Calu3 (cell line): ENCODE measurements at places on chromosomes 7 and 10.

DNA sequence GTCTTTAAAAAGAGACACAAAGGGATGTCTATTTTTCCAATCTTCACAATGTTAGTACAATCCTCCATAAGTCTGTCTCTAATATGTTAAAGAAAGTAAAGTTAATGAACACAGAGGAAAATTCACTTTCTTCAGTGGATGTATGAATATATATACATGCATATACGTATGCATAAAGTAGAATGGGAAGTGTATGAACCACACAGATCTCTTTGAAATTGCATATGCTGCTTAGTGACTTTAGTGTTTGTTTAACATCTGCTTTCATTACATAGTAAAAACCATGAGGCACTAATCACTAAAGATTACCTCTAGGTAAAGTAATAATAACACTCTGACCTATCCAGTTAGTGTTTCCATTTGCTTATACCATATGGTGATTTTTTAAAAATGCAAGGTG, 451.2 kb downstream of the SEMA3D start:
- no peak for DNase-seq

DNA sequence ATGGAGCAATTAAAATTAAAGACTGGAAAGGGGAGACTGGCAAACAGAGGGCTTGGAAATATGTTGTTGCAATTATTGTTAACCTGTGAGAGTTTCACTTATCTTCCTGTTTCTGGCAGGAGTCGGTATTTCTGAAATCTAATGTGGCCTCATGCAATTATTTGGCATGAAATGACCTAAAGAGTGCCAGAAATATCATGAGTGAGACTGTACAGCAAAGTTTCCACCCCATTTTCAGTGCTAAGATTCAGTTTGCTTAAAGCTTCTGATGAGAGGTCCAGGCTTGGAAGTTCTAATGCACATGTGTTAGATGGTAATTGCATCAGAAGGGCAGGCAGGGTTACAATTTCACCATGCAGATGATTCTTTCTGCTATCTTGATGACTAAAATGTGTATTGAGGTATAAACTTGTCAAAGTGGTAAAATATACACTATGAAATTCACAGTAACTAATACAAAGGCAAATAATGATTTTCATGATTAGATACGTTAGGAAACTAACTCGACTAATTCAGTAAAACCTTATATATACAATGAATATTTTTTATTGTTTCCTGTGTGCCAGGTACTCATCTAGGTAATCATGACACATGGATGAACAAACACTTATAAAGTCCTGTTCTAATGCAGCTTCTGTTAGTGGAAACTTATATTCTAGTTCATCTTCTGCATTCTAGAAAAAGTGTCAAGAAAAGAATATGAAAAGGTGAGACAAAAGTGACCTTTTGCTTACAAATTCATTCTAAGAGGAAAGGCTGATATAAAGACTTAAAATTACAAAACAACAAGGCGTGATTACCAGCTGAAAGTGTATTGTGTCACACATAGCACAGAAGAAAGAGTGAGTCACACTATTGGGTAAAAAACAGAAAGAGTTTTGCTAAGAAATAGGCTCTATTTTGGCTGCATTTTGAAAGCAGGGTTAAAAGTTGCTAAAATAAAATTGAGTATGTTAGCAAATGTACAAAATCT, 533.4 kb upstream of the SEMA3D start:
- DNase-seq: no peak

- no peak for DNase-seq
Measured at GRCh38 chr10:51203359-51203758, 129.1 kb downstream of the PRKG1 start.

DNA sequence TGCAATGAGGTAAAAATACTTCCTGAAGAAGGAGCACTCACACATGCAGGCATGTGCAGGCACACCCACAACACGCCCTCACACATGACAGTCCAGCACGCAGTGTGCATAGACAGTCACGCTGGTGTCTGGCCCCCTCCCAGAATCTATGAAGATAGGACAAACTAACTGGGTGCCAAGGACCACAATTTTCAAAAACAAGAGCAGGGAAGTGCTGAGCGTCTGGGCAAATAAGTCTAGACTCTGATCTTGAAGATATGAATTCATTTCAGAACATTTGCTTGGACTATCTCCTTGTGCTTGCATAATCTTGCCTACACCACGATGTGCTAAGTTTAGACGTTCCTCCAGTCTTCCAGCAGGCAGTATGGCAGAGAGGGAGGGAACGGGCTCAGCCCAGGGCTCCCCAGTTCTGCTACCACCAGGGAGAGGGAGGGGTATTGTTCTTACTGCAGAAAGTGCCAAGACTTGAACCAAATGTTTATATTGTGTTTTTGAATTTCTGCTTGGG, 276.5 kb upstream of the KLF6 start:
- DNase-seq: no peak

- DNase-seq: no peak
Measured at GRCh38 chr10:124415210-124415609, 3.5 kb downstream of the OAT start.

- no peak for DNase-seq
Measured at GRCh38 chr10:62599161-62599560, 205.4 kb upstream of the ADO start.

- no peak for DNase-seq
Measured at GRCh38 chr7:146652176-146652575, 535.6 kb downstream of the CNTNAP2 start.

GRCh38 chr7:151925446-151926335, 30.6 kb upstream of the GALNTL5 start:
- no peak for DNase-seq

- no peak for DNase-seq
Measured at GRCh38 chr7:66758950-66759628, 18.6 kb downstream of the RABGEF1 start.

- no peak for DNase-seq
Measured at GRCh38 chr7:50591098-50591479, 25.9 kb upstream of the DDC start.

DNA sequence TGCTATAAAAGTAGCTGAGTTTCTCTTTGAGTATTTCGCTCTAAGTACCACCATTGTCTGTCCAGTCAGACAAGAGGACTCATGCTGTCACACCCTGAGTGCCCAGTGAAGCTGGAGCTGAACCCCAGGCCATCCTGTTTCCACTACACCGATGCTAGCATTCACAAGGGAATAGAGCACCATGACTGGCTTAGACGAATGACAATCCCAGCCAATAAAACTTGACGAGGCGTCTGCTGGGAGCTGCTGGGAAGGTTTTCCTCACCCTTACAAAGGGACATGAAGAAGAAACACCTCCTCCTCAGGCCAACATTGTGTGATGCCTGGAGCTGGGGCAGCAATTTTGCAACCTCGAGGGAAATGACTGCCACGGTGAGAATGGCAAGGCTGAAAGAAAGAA, 17.5 kb upstream of the SLIT1 start:
- no peak for DNase-seq

GRCh38 chr7:80485721-80486120, 26.1 kb downstream of the GNAT3 start:
- DNase-seq: no peak

- DNase-seq: peak; percentile 62
Measured at GRCh38 chr7:131040467-131040932, 287.2 kb upstream of the MKLN1 start.

- DNase-seq: no peak
Measured at GRCh38 chr7:8507566-8507965, 74.2 kb downstream of the NXPH1 start.

DNA sequence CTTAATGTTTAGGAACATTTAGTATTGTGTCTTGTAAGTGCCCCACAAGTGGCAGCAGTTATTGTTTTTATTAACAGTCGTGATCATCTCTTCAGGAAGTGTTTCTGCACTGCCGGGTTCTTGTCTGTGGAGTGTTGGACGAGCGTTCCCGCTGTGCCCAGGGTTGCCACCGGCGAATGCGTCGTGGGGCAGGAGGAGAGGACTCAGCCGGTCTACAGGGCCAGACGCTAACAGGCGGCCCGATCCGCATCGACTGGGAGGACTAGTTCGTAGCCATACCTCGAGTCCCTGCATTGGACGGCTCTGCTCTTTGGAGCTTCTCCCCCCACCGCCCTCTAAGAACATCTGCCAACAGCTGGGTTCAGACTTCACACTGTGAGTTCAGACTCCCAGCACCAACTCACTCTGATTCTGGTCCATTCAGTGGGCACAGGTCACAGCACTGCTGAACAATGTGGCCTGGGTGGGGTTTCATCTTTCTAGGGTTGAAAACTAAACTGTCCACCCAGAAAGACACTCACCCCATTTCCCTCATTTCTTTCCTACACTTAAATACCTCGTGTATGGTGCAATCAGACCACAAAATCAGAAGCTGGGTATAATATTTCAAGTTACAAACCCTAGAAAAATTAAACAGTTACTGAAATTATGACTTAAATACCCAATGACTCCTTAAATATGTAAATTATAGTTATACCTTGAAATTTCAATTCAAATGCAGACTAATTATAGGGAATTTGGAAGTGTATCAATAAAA, 22.2 kb downstream of the PLA2G12B start:
- DNase-seq: no peak

- DNase-seq: peak; percentile 52
Measured at GRCh38 chr10:50224330-50224952, 26.9 kb downstream of the ASAH2 start.

DNA sequence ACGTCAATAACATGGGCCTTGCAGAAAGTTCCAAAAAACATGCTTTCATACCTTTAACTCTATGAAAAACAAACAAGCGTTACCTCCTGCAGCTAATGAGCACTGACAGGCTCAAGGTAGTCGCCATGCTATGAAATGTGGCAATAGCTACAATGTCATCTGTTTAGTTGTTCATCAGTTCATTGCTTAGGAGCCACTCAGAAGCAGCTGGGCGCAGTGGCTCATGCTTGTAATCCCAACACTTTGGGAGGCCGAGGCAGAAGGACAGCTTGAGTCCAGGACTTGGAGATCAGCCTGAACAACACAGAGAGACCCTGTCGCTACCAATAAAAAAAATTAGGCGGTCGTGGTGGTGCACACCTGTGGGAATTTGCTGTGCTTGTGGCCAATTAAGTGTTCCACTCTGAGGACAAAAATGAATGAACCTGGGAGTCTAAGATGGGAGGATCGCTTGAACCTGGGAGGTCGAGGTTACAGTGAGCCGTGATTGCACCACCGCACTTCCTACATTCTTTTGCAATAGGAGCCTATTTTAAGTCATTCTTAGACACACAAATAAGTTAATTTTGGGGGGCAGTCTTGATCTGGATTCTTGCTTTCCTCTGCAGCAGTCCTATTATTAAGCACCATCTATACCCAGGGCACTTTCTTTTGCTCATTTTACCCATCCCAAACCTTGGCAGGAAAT, 276.2 kb upstream of the KLF14 start:
- DNase-seq: no peak

- DNase-seq: no peak
Measured at GRCh38 chr7:19203686-19204085, 58.5 kb upstream of the FERD3L start.

DNA sequence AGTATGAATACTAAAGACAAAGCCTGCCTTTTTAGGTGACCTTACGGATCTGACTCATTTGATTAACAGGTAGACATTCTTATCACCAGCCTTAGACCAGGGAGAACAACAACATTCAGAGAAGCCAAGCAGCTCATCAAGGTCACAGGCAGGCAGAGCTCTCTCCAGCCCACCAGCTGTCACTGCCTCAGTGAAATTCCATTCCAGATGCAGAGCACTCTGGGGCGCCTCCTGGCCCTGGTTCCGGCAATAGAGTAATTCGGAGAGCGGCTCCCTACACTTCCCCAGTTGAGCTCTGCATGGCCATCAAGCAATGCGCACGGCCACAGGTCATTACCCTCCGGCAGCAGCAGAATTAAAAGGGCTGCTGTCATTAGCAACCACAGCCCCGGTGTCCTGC, 164.7 kb downstream of the TCERG1L start:
- DNase-seq: no peak

DNA sequence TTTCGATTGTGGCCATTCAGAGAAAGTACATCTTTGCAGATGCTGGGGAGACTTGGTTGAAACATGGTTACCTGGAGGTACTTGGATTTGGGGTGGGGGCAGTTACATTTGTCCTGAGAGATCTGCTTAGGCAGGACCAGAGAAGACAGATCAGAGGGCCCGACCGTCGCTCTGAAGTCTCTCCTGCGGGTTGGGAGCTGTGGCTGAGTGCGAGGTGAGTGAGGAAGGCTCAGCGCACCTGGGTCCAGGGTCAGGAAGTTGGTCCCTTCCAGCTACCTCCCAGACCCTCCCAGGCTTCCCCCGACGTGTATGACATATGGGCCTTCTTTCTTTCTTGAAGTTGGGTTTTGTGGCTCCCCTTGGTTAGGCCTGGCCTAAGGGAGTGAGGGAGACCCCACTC, 56.3 kb downstream of the LHPP start:
- DNase-seq: no peak

GRCh38 chr7:2705371-2706096, 17.5 kb downstream of the AMZ1 start:
- DNase-seq: no peak

DNA sequence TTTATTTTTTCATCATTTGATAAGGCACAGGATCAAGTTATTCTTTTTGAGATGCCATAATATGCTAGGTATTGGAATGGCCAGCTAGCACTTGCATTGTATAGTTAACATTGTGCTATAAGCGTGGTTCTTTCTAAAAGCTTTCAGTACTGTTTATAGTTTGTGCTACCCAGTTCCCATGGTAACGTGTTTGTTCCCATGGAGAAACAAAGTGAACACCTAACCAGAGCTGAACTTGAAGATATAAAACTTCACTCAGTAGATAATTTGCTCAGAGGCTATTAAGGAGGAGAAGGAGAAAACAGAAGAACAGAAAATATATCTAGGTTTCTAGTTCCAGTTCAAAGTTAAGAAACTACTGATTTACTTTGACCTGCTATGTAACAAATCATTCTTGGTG, 23.6 kb upstream of the ITGB8 start:
- DNase-seq: peak; percentile 50

- DNase-seq: no peak
Measured at GRCh38 chr7:106430535-106431455, 146.0 kb upstream of the NAMPT start.

- no peak for DNase-seq
Measured at GRCh38 chr10:20890491-20891337, 6.4 kb downstream of the NEBL start.
